ENCODE measurements at places on chromosomes 3 and 15. TPM values are rescaled to one million over a fixed set of nuclear protein-coding genes. Genes with fewer than 3 reads are reported as not detected.

DAZL gene
- not detected for total RNA-seq

FBXO40 gene
- total RNA-seq: 1.5 TPM

FETUB gene
- not detected for total RNA-seq

GPX1 gene
- 118 TPM for total RNA-seq

ANKRD34C gene
- 0.12 TPM for total RNA-seq

SERPINI2 gene
- total RNA-seq: 0.82 TPM

ULK3 gene
- 23.4 TPM for total RNA-seq

ESYT3 gene
- 3.4 TPM for total RNA-seq

All from metanephros (tissue), 2 donors.